Fibroblast of skin of left quadriceps (primary cell): ENCODE measurements at places on chromosomes 7 and 10.

DNA sequence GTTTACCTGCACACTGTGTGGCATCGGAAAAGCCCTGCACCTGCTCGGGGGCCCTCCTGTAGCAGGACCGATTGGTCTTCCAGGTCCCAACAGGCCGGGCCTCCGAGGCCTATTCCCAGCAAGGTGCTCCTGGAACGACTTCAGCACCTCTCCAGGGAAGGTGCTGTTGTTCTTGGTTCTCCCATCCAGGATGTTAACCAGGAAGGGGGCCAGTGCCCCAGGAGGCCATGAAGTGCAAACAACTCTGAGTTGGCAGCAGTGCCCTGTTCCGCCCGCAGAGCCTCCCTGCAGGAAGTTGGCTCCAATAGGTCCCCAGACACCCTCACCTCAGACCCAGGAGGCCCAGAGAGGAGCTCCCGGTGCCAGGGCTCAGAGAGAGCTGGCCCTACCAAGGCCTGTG, 64.0 kb upstream of the DUSP5 start:
- DNase-seq: no peak

DNA sequence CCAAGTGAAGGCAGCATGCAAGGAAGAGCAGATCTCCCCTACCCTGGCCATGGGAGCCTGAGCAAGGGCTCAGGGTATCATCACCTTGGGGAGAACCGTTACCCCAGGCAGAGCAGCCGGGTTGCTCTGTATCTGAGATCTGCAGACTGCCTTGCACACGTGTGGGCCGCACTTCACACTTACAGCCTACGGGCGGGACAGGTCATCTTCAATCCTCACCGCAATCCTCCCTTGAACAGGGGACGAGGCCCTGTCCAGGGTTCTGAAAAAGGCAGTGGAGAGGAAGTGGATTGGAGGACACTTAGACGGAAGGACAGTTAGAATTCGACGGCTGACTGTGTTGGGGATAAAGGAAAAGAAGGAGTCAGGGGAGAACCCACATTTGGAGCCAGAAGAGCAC, 51.4 kb downstream of the NPS start:
- DNase-seq: no peak

- no peak for DNase-seq
These were observed 27.8 kb upstream of the CDHR3 start for GRCh38 chr7:105935250-105935649.

DNA sequence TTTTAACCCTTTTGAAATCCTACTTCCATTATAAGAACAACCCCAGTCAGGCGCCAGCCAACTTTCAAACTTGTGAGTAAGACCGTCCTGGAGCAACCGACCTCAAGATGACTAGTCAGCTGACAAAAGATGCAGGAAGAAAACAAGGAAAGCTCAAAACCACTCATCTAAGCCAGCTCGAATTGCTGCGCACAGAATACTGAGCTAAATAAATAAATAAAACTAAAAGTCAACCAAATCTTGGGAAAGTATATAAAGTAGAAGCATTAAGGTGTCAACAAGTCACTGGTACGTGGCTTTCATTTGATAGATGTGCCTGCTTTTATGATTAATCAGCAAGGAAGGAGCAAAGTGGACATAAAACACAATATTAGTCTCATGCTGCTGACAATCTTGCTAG, 1269.8 kb downstream of the XPNPEP1 start:
- no peak for DNase-seq

- DNase-seq: no peak
These were observed 288.9 kb upstream of the SEMA3C start for GRCh38 chr7:81207801-81208200.

DNA sequence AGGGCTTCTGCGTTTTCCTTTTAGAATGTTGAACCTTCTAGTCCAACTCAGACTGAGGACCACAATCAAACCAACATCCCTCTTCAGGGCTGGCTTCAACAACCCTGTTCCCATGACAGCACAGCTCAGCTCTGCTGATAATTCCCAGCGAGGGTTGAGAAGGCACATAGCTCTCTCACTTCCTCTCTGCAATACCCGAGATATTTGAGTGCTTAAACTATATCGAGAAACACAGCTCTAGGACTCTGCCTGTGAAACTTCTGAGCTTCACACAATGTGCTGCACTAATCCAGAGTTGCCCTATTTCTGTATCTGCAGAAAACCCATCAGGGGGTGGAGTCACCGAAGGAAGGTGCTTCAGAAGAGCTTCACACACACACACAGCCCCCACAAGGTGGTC, 1.6 kb upstream of the ADARB2 start:
- no peak for DNase-seq

DNA sequence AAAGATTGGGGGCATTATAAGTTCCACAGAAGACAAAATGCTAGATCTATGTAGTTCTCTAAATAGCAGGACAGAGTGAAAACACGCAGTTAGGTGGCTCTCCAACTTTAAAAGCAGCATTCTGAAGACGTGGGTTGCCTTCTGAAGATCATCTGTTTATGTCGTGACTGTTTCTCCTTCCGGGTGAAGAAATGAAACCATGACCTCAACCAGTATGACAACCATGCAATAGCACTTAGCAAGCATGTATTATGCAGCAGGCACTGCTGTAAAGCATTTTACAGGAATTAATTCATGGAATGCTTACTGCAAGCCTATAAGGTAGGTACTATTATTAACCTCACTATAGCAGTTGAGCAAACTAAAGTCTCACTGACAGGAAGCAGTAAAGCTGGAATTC, 125.2 kb downstream of the SLC25A13 start:
- no peak for DNase-seq

DNA sequence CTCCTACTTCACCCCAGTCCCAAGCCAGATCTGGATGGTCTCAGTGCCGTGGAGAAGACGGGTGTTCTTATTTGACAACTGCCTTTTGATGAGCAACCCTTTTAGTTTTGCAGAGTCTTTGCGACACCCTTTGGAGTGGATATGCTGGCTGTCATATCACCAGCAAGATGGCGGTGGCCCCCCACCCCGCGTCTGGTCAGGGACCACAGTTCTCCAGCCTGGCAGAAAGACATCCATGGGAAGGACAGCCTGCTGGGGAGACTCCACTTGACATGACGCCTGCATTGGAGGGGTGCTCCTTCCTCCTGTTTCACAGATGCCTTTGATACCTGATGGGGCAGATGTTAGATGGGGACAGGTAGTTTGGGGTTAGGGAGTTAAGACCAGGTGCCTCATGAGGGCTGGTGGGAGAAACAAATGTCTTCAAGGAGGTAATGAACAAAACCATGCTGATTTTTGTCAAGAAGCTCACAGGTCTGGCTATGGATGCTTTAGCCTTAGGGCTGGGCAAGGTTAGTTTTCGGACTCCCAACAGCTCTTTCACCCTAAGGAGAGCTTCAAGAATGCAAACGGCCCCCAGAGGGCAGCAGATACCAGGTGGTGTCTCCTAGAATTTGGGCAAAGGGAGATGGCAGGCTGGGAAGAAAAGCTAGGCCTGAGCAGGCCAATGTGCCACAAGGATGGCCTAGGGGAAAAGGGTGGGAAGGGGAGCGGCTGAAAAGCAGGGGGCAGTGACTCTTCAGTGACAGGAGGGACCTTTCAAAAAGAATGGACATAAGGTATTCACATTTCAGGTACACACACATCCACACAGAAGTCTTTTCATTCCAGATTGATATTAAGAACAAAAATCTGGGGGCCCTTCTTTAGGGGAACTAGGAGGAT, 95.2 kb downstream of the CLEC2L start:
- DNase-seq: no peak

DNA sequence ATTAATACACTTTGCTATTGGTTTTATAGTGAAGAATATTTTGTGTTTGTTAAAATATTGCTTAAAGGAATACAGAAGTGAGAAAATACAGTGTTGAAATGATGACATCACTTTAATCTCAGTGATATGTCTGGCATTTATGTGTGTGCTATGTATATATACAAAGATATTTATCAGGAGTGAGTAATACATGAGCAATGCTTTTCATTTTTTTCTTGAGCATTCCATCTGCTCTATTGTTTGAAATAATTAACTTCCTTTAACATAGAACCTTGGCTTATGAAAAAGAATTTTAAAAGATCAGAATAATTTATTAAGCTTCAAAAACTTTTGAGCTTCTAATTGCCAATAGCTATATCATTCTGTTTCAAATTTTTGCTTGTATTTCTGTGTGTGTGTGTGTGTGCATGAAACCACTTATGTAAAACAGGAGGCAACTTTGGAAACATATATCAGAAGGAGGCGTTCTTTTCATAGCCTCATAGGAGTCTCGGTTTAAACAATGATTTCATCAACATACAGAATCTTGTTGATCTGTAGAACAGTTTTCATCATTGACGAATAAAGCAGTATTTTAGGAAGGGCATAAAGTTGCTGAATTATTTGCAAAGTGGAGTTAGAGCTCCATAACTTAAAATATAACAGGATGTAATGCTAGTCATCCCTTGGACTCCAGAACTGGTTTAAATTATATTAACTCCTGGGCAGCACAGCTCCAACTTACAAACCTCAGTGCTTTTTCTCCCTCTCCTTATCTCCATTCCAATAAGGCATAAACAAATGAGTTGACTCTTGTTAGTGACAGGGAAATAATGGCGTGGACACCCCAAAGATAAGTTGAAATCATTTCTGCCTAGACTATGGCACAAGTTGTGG, 228.4 kb upstream of the DGKB start:
- peak; percentile 63 for DNase-seq

GRCh38 chr7:140557809-140558518, 78.7 kb upstream of the MKRN1 start:
- no peak for DNase-seq

DNA sequence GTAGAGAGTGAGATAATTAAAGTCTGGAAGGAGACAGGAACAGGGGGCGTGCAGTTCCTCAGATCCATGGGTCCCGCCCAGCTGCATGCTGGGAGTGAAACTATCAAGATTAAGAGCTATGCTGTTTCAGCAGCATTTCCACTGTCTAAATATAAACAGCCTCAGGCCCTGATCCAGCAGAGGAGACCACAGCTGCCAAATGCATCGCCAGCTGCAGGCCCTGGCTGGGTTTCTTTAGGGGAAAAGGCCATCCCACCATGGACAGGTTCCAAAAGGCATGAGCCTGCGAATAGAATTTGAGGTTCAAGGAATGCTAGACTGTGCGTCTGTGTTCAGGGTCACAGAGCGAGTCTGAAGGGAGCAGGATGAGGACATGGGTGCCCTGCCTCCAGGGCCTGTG, 411.4 kb downstream of the PAXIP1 start:
- no peak for DNase-seq

GRCh38 chr7:40923626-40924025, 779.3 kb downstream of the INHBA start:
- no peak for DNase-seq

DNA sequence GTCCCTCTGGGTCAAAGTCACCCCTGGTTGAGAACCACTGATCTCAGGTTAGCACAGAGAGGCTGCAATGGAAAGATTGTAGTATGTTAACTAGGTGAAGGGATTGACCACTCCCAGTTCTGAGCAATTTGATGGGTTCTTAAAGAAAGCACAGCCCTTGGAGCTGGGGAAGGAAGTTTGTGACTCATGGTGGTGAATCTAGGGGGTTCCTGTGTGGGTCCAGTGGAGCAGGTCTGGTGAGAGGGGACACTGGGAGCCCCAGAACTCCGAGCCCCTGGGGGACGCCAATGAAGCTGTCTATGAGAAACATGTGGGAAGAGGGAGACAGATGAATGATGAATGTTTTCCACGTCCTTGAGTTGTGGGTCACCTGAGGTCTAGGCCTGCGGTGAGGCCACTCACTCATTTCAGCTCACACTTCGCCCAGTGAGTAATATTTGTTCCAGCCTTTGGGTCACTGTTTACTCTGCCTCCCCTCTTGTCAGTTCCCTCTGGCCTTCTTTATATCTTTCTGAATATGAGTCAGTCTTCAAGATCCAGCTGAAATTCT, 341.9 kb downstream of the LRMDA start:
- no peak for DNase-seq

DNA sequence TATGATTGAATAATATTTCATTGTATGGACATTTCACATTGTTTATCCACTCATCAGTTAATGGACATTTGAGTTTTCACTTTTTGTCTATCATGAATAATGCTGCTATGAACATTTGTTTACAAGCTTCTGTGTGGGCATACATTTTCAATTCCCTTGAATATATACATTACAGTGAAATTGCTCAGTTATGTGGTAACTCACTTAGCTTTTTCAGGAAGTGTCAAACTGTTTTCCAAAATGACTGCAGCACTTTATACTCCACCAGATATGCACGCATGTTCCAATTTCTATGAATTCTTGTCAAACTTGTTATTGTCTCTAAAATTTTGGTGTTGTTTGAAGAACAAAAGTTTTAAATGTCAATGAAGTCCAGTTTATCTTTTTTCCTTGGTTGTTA, 401.2 kb downstream of the THSD7A start:
- DNase-seq: no peak

- DNase-seq: no peak
These were observed 91.3 kb downstream of the OSBPL3 start for GRCh38 chr7:24888653-24889052.

DNA sequence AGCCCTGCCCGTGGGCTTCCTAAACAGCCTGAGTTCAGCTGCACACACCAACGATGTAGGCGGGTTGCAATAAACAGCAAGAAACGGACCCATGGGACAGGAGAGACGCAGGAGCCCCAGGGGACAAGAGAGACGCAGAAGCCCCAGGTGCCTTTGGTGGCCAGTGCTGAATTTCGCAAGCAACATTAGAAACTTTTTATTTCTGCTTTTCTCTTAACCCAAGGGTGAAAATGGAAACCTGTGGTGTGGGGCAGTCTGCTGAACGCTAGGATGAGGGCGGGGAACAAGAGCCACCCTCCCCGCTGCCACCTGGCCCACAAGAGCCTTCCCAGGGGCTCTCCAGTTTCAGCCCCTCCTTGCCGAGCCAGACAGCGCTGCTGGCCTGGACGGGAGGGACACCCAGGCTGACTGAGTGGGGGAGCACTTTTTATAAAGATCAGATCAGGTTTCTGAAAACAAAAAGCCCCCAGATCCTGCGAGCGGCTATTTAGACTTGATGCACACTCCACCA, 20.0 kb upstream of the GPR146 start:
- no peak for DNase-seq

DNA sequence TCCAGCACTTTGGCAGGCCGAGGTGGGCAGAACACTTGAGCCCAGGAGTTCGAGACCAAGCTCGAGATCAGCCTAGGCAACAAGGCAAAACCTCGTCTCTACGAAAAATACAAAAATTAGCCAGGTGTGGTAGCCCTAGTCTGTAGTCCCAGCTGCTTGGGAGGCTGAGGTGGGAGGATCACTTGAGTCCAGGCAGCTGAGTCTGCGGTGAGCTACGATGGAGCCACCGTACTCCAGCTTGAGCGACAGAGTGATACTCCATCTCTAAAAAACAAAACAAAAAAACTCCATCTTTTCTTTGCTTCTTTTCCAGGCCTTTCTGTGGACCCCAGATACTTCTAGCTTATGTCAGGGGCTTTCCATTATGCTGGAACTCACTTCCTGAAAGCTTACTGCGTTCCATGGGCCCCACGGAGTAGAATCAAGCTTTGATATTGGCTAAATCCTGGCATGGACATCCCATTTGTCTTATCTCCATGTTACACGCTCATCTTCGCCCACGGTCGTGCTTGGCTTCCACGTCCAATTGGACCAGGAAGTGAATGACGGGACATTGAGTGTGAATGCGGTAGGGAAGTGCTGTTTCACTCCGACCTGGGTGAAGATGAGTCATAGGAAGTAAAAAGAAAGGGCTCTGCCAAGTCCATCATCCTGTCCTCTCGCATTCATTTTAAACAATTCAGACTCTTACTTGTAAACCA, 45.7 kb downstream of the FAM171A1 start:
- peak; percentile 35 for DNase-seq
